ENCODE measurements at places on chromosomes 16 and 17.
A peak's percentile ranks its signal among the peaks of the same experiment; 100 is the strongest.

- no peak for DNase-seq
These were observed 25.4 kb downstream of the GSPT1 start for GRCh38 chr16:11890231-11890965.

GRCh38 chr16:22188595-22189442 lies 17.3 kb upstream of the EEF2K start:
- peak; percentile 85 for DNase-seq

DNA sequence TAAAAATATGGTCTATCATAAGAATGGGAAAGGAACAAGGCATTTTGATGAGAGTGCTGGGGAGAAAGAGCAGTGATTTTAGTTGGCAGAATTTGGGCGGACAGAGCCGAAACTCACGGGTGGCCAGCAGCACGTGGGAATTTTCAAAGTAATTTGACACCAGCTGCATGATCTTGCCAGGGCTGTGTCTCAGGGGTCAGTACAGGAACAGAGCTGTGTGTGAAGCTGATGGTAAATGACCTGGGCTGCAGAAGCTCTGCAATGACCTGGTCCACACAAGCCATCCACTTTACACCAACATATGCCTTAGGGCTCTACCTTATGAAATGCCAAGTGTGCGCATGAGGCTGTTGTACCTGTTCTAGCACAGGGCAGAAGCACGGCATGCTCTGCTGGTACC lies 112.0 kb downstream of the ZFHX3 start:
- no peak for DNase-seq

GRCh38 chr17:50841949-50842354 lies 6.6 kb downstream of the WFIKKN2 start:
- peak; percentile 46 for DNase-seq

DNA sequence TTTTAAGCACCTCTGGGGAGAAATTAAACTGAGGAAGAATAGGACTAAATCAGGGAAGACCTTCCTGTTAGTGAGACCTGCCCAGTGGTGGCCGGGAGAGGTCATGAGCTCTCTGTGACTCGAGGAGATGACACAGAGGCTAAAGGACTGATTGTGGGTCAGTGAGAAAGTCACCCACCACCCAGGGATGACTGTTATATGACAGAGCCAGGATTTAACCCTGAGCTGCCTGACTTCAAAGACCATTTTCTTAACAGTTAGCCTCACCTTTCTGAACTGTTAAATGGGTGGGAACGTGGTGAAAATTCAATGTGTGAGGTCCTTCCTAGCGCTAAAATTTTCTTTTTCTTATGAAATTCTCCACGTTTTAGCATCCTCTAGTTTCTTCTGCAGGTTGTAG lies 72.5 kb downstream of the WSB1 start:
- no peak for DNase-seq

- no peak for DNase-seq
These were observed 2.2 kb upstream of the MPG start for GRCh38 chr16:75580-76501.

DNA sequence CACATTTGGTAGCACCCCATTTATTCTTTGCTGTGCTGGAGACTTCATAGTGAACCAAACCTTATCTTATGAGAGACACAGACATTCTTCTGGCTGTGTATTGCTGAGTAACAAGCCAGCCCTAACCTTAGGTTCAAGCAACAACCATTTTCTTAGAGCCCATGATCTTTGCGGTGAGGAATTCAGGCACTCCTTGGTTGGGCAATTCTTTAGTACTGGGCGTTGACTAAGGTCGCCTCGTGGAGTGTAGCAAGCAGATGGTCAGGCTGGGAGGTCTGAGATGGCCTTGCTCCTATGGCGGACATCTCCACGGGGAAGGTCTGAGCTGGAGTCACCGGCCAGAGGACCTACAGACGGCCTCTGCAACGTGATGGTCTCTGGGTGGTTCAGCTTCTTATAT lies 43.1 kb downstream of the ARSG start:
- DNase-seq = no peak

DNA sequence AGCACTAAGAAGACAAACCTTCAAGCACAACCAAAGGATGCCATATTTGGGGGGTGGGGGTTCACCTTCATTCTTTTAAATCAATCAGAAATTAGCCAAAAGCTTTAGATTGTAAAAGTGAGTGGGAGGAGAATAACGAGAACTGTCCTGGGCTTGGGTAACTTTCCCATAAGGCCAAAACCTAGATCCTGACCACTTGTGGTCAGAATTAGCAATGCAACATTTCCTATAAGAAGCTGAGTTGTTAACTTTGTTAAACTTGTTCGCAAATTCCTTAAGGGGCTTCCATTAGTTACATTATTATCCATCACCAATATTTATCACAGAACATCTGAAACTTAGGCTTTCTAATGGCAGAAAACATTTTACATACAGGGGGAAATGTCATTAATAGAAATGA lies 25.1 kb downstream of the STAT5B start:
- no peak for DNase-seq

DNA sequence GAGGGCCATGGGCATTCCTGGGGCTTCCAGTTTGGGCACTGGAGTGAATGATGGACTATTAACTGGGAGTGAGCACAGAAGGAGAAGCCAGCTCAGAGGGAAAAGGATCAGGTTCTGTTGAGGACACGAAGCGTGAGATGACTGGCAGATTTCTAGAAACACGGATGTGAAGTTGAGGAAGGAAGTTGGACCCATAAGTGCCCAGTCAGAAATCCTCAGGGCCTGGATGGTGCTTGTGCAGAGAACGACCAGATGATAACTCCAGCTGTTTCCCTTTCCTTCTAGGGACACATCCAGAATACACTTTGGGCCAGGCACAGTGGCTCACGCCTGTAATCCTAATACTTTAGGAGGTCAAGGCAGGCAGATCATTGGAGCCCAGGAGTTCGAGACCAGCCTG lies 23.3 kb upstream of the ANKRD40CL start:
- no peak for DNase-seq

- DNase-seq = no peak
These were observed 23.6 kb downstream of the CIBAR2 start for GRCh38 chr16:85088570-85089199.

GRCh38 chr16:11576427-11577289 lies 10.1 kb downstream of the LITAF start:
- no peak for DNase-seq

DNA sequence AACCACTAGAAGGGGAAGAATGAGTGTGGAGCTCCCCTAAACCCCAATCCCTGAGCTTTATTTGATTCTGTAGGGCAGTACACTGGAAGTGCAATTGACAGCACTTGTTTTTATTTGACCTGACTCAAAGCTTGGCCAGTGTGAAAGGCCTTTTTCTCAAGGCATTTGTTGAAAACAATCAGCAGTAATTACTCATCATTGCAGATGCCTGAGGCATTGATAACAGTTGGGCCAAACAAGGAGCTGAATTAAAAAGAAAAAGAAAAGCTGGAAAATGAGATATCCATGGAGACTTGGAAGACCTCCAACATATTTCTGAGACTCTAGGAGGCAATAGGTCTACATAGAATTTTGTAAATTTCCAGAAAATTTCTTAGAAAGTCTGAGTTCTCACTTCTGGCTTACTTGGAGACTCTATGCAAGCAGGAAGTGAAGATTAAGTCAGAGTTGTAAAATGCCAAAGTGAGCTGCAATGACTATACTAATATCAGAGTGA lies 200.8 kb upstream of the KCNJ16 start:
- DNase-seq = no peak

- no peak for DNase-seq
These were observed 21.4 kb downstream of the TTLL6 start for GRCh38 chr17:48795444-48796162.

- DNase-seq = no peak
These were observed 83.2 kb downstream of the STH start for GRCh38 chr17:46082257-46082656.

GRCh38 chr17:63524051-63524450 lies 893 bp downstream of the KCNH6 start:
- DNase-seq = no peak

GRCh38 chr17:40451420-40451819 lies 8.2 kb downstream of the IGFBP4 start:
- no peak for DNase-seq

- DNase-seq = peak; percentile 86
These were observed at the start of gene JUP for GRCh38 chr17:41786227-41787020. Gene JUP (minus strand): TSS chr17:41786711. CDS start chr17:41771854, 14,857 bp downstream.

- DNase-seq = no peak
These were observed 58.2 kb upstream of the CBX4 start for GRCh38 chr17:79897243-79898063.

- no peak for DNase-seq
These were observed 7.8 kb downstream of the HSD17B2 start for GRCh38 chr16:82042846-82043245.

DNA sequence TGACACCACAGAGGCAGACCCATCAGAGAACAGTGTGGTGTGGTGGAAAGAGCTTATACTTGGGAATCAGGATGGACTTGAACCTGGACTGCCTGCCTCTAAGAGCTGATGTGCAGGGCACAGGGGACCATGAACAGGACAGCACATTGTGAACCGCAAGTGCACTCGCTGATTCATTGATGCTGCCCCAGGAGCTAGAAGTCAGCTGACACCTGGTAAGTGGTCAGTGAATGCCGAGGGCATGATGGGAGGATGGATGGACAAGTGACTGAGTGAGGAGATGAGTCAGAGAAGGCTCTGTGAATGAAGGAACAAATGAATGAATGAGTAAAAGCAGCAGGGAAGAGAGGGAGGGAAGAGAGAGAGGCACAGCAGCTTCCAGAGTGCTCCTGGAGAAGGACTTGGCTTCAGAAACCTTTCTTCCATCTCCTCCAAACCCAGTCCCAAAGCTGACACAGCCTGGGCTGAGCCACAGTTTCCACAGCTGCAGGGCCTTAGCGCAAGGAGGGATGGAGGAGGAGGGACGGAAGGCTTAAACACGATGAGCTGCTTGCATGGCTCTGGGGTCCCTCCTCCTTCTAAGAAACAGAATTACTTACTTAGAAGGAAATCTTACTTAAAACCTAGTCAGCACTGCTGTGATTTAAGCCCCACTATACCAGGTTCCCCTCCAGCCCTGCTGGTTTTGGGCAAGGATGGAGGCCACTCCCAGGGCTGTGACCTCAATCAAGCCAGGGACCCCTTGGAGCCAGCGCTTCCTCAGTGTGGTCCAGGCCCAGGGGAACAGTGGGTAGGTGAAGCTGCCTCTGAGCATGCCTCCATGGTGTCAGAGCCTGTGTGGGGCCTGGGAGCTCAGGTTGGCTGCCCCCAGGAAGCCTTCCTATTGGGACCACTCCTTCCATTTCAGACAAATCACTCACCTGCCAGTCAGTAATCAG lies 184.6 kb downstream of the TMEM132E start:
- DNase-seq = no peak

DNA sequence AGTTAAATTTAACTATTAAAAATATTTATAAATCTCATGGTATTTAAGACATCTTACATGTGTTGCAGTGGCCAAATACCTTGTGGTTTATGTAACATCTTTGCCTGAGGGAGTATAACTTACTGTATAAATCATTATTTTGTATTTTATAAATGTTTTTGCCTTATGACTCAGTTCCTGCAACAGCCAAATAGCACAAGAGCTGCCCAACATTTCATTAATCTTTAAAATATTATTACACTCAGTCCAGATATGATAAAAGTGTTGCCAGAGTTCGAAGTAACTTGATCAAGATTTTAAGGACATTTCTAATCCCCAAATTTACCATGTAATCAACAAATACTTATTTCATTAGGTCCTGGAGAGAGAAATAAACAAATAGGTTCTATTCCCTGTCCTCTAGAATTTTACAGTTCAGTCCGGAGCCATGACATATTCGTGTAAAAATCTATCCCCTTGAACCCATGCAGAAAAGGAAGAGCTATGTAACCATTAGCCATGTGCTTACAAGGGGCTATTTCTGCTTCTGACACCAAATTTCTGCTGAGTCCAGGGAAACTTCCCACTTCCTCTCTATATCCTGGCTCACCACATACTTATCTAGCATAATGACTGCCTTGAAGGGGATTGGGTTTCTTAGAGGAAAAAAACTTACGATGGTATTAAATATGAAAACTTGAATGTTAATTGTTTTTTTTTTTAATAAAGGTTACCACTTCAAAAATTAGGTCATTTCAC lies 44.0 kb downstream of the IRX6 start:
- DNase-seq = no peak

DNA sequence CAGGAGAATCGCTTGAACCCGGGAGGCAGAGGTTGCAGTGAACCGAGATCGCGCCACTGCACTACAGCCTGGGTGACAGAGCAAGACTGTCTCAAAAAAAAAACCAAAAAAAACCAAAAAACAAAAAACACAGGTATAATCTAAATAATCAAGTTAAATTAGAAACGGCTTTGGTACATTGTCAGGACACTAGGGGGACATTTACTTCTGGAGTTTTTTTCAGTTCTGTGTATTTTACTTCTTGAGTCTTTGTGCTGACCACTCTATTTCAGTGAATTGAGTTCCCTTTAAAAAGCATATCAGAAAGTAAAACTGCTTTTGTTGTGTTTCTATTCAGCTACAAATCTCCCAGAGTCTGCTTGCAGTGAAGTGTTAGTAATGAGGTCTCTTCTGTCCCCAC lies 36.3 kb downstream of the DHRS7B start:
- DNase-seq = no peak

GRCh38 chr17:29215174-29215573 lies 31.5 kb upstream of the CRYBA1 start:
- DNase-seq = no peak

- DNase-seq = no peak
These were observed 15.7 kb downstream of the GJD3 start for GRCh38 chr17:40348562-40349476.

DNA sequence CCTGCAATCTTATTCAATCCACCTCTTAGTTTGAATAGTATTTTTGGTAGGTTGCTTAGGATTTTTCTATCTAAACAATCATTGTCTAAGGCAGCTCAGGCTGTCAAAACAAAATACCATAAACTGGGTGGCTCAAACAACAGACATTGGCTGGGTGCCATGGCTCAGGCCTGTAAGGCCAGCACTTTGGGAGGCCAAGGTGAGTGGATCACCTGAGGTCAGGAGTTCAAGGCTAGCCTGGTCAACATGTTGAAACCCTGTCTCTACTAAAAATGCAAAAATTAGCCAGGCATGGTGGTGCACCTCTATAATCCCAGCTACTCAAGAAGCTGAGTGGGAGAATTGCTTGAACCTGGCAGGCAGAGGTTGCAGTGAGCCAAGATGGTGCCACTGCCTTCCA lies 126.7 kb downstream of the CYLD start:
- DNase-seq = no peak

GRCh38 chr17:77020973-77021372 lies 119.8 kb upstream of the SEC14L1 start:
- no peak for DNase-seq

GRCh38 chr16:81094771-81095251 lies 1.4 kb downstream of the GCSH start:
- no peak for DNase-seq

DNA sequence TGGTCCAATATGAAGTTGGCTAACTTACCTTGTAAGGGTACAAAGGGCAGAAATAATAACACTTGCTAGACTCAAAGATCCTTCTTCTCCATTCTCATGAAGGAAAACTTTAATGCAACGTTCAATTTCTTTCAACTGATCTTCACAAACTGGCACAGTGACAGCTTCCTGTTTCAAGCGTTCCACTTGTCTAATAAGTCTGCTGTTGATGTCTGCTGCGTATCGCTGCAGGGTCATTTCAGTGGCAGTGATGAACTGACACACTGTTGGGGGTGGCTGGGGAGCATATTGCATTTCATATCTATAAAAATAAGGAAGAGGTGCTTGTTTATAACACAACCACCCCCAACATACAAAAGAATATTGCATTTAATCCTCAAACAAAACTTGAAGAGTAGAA lies 33.5 kb upstream of the ARL6IP1 start:
- no peak for DNase-seq

- DNase-seq = no peak
These were observed 3.5 kb upstream of the B9D1 start for GRCh38 chr17:19365833-19366636.

GRCh38 chr16:8088820-8089338 lies 501.4 kb downstream of the TMEM114 start:
- DNase-seq = no peak

GRCh38 chr16:50683689-50684374 lies 2.7 kb upstream of the SNX20 start:
- peak; percentile 72 for DNase-seq
